ENCODE measurements at places on chromosomes 6 and 20. TPM values are rescaled to one million over a fixed set of nuclear protein-coding genes. Genes with fewer than 3 reads are reported as not detected.
A peak's percentile ranks its signal among the peaks of the same experiment; 100 is the strongest.

DNA sequence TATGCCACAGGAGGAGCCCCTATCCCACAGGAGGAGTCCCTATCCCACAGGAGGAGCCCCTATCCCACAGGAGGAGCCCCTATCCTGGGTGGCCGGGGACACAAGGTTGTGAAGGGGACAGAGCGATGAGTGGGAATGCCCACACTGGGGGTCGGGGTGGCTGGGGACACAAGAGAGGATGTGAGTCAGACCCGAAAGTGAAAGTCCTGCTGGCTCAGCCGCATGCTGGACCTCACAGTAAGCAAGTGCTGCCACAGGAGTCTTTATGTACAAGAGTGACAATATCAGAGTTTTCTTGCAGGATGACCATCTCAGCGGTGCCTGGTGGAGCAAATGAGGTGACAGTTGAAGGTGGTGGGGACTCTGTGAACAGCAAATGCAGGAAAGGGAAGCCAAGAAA, 93.7 kb downstream of the PSMB1 start:
- peak; percentile 13 for DNase-seq

- DNase-seq = no peak
Measured at GRCh38 chr6:168988801-168989200, 264.8 kb downstream of the THBS2 start.

- no peak for DNase-seq
Measured at GRCh38 chr20:50916257-50916656, 15.0 kb downstream of the ADNP start.

RBPJL gene
- not detected for total RNA-seq

LRFN2 gene
- total RNA-seq = 0.12 TPM

DNA sequence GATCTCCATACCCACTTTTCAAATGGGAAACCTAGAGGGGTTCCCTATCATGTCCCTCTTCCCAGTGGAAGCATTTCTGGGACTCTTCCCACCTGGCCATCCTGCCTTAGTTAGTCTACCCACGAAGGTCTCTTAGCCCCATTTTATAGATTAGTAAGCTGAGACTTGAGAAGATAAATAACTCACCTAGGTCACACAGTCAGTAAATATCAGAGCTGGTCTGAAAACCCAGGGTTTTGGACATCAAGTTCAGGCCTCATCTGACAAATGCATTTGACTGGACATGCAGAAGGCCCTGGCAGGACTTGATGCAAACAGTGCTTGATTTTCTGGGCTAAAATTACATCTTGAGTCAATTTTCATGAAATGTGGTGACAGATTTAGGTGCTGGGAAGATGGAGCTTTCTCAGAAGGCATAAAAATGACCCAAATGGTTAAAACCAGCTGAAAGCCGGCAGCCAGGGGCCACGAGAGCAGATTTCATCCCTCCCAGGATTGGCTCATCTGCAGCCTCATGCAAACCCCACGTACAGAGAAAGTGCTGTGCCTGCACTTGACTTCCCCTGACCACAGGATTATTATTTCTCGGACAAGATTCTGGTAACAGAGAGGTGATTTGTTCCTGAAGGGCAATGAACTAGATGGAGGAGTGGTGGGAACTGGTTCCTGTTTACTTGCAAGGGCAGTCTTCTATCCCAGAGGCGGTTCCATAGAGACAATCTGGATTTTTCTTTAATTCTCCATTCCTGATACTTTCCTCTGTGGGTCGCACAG, 23.1 kb downstream of the CPNE5 start:
- DNase-seq = no peak

GRCh38 chr20:43900496-43900895, 14.2 kb upstream of the TOX2 start:
- DNase-seq = no peak

GRCh38 chr20:37755665-37756064, 61.8 kb downstream of the CTNNBL1 start:
- no peak for DNase-seq

DNA sequence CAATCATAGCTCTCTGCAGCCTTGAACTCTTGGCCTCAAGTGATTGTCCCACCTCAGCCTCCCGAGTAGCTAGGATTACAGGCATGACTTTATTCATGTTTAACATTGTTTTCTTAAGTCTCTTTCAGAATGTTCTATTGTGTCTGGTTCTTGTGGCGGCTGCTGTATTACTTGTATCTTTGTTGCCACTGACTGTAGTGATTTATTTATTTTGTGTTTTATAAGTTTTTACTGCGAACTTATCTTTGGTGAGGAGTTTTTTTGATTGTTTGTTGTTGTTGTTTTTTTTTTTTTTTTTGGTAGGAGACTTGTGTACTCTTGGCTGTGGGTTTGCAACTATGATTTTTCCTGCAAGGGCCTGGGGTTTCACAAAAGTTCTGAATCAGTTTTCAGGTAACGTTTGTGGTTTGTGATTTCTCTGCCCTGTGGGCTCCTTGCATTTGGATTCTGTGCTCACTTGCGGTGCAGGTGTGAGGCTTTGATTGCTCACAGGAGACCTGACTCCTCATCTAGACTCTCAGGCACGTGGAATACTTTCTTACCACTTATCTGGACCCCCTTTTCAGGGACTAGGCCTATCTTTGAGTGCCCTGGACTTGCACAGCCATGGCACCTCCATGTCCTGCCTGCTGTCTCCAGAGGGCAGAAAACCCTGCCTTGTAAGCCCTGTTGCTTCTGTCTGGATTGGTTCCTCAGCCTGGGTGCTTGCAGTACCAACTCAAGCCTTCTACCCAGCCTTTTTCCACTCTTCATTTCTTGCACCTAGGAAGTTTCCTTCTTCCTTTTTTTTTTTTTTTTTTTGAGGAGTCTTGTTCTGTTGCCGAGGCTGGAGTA, 25.2 kb downstream of the KIF25 start:
- no peak for DNase-seq

GRCh38 chr6:167698540-167698939, 128.2 kb upstream of the AFDN start:
- DNase-seq = no peak

MEI4 gene
- not detected for total RNA-seq

GRCh38 chr20:63275825-63276224, 3.2 kb downstream of the ARFGAP1 start:
- DNase-seq = no peak

DNAH8 gene
- total RNA-seq = 0.03 TPM

ITPR3 gene
- 61.2 TPM for total RNA-seq

GRCh38 chr20:14522595-14522994, 185.2 kb upstream of the FLRT3 start:
- no peak for DNase-seq

RAB44 gene
- total RNA-seq = 0.35 TPM

DNA sequence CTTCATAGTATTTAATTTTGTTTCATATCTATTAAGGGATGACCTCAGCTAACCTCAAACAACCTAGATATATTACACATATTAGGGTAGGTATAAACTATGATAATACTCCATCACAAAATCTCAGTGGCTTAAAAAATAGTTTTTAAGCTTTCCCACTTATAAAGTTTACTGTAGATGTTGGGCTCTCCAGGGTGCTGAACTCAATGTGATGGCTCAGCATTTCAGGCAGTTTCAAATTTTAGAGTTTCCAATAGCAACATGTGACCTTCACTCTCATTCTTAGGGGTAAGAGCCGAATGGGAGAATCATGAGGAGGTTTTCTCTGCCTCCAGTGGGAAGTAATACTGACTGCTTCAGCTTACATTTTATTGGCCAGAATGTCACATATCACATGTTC, 357.3 kb downstream of the MEI4 start:
- DNase-seq = no peak

DNA sequence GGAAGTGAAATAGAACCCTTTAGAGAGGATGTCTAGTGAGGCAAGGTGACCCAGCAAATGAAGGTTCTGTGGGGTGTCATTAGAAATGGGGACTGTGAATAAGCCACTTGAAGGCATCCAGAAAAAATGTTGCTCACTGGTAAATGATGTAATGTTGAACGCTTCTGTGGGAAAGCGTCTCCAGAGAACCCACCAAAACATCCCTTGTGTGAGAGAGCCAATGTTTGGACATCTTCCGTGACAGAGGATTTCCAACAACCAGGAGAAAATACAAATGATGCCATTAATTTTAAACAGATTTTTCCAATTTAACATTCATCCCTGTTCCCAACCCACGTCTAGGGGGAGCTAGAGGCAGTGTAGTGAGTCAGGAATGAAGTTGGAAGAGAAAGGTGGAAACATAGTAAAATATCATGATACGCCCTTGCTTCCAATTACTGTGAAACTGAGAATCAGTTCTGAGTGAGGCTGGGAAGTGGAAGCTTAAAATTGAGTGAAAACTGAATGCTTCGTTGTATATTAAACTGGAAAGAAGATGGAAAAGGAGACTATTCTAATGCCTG, 584.2 kb downstream of the CD109 start:
- no peak for DNase-seq

All from T-cell (primary cell).